C1 segment of cervical spinal cord (tissue), 14 donors: ENCODE measurements at places on chromosomes 7 and 10.

DNA sequence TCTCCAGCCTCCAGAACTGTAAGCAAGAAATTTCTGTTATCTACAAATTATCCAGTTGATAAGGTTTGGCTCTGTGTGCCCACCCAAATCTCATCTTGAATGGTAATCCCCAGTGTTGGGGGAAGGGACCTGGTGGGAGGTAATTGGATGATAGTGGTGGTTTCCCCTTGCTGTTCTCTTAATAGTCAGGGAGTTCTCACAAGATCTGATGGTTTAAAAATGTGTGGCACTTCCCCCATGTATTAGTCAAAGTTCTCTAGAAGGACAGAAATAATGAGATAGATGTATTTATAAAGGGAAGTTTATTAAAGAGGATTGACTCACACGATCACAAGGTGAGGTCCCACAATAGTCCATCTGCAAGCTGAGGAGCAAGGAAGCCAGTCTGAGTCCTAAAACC lies 56.2 kb upstream of the APBB1IP start:
- no peak for DNase-seq

DNA sequence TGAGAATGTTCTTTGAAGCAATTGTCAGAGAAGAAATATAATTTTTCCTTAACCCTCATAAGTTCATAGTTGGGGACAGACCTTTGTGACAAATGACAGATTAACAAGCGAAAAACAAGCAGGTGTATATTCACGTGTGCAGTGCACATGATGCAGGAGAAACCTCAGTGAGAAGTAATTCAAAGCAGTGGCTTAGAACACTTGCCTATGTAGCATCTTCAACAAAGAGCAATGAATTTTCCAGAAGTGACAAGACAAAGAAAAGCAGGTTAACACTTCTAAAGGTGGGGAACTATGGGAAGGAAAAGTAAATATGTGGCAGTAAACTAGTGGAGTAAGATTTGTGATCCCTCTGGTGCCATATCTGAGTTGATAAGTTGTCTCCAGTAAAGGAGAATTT lies 65.8 kb downstream of the MCU start:
- no peak for DNase-seq

GRCh38 chr7:55556031-55556430 lies 16.3 kb downstream of the VOPP1 start:
- DNase-seq = no peak

- no peak for DNase-seq
Observed at GRCh38 chr7:53101026-53101425, 65.6 kb downstream of the POM121L12 start.

DNA sequence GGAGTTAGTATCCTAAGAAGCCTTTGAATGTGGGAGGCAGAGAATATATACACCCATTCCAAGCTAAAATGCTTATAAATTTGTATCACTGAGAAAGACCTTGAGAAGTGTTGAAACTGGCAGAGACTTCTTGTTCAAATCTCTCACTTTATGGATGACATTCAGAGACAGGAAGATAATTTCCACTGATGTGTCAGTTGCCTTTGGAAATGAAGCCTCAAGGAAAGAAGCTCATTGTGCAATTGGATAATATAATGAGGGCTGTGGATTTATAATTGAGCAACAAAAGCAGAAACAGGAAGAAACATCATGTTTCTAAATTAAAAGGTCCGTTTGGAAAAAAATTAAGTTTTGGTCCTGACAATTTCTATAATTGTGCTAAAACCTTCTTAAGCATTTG lies 789.9 kb upstream of the IGFBP3 start:
- DNase-seq = no peak

DNA sequence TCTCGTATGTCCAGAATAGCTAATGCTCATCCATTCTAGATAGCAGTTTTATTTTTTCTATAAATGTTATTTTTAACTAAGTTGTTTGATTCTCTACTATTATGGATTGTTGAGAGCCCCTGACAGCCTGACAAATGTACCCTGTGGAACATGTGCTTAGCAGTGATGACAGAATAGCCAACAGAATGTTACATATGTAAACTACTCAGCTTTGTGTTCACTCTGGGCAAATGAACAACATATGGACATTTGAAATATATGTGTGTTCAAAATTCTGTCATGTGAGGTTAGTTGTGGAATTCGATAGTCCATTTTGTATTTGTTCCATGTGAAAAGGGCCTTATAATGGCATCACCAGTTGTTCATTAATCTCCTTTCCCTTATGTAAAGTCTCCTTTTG lies 199.7 kb downstream of the EXOC4 start:
- DNase-seq = no peak

DNA sequence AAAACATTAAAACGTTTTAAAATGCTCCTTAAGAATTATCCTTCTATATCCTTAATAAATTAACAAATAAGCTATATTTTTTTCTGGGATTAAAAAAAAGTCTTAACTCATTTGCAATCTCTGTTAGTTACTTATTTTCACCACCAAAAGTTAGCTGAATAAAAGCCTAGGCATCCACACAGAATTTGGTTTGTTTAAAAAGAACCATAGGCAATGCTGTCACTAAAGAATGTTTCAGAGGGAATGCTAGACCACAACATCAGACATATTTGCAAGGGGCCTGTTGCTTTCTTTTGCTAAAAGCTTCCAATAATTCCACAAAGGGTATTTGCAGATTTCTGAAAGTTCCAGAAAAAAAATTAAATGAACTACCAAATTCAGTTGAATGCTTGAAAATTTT lies 244.2 kb downstream of the POU6F2 start:
- no peak for DNase-seq

- no peak for DNase-seq
Observed at GRCh38 chr10:124975977-124976514, 34.1 kb downstream of the ZRANB1 start.

GRCh38 chr10:48758411-48758810 lies 73.7 kb downstream of the WDFY4 start:
- DNase-seq = no peak

DNA sequence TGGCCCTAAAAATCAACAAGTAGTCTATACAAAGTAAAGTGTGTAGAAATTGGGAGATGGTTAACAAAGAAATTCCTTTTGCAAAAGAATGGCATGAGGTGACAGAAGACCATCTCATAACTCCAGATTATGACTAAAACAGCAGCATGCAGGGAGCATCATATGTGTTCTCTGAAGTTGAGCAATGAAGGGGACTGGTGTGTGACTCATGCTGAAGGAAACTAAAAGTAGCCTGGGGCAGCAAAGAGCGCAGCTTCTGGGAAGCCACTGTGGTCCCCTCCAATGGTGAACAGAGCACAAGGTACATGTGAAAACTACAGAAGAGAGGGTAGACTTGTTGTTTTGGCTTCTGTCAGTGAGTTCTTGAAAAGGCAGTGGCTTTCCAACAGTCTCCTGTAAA lies 133.4 kb downstream of the MACC1 start:
- DNase-seq = no peak

- DNase-seq = no peak
Observed at GRCh38 chr7:26165950-26166683, 14.1 kb downstream of the NFE2L3 start.

DNA sequence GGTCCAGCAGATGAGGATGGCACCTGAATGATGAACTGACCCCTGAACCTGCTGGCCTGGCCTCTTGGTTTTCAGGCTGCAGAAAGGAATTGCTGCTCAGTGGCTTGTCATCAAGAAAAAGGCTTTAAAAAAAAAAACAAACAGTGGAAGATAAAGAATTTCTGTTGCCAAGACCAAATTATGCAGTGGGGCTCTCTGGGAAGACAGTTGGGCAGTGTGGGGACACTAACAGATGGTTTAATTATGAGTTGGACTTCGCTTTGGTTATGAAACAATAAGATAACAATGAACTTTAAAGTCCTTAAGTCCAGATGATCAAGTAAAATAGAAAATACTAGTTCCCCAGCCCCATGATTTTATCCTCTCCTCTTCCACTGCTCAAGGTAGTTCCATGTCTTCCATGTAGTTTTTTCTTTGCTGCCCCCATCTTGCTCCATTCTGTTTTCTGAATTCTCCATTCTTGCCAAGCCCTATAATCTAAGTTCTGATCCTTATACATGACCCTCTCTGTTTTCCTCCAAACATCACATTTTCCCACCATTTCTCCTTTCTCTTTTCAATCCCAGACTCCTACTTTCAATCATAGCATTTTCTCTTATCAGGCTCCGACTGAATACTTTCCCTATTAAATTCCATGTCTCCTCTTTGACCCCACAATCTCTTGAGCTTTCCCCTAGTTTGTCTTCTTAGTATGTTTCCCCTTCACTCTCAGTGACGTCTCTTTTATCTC lies 52.6 kb downstream of the ANK3 start:
- no peak for DNase-seq

- DNase-seq = no peak
Observed at GRCh38 chr10:5467634-5468255, 31.6 kb downstream of the CALML5 start.

DNA sequence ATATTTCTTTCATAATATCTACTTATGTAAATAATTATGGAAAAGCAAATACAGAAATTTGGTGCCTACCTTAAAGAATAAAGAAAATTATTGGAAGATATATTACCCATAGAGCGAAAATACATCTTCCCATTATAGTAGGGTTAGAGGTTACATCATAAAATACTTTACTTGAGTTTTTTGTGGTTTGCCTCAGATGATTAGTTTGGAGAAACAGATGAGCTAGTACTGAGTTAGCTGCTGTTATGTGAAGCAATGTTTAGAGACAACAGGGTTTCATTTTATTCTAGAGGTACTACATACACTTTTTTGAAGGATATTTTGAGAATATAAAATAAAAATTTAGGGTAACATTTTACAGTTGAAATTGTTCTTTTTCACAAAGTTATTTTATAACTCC lies 2.9 kb upstream of the MLLT10 start:
- no peak for DNase-seq

DNA sequence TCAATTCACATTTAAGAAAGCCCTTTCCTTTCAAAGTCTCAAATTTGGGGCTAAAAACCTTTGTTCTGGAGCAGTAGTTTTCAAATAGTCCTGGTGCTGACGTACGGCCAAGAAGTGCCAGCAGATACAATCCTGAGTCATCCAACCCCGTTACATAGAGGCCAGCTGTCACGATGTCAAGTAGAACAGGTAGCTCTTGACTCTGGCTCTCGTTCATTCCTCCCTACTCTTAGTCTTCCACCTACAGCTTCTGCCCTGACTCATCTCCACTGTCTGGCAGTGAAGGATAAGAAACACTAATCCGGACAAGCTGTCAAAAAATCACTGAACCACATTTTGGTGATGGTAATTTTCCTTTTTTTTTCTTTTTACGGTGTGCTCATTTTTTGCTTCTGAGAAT lies 132.4 kb upstream of the PTN start:
- DNase-seq = no peak

GRCh38 chr10:32937911-32938424 lies 20.1 kb downstream of the ITGB1 start:
- no peak for DNase-seq

DNA sequence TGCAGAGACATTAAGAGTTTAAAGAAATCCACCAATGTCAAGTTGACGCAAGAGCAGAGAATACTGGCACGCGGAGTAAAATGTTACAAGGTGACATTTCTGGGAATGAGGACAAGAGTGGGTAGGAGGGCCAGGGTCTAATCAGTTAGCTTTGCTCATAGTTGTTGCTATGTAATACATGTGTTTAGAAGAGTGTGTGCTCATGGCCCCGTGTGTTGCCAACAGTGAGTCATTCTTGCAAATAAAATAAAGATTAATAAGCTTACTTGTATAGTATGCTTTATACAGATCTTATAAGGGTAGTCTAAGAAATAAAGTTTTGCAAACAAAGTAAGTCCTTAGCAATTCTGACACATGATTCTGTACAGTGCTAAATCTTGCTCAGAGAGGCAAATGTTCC lies 64.5 kb downstream of the DNMBP start:
- DNase-seq = no peak

GRCh38 chr7:41808541-41808940 lies 105.7 kb upstream of the INHBA start:
- no peak for DNase-seq

- no peak for DNase-seq
Observed at GRCh38 chr7:7816084-7816483, 97.7 kb upstream of the RPA3 start.

GRCh38 chr10:58919927-58920654 lies 256.4 kb upstream of the PHYHIPL start:
- no peak for DNase-seq

DNA sequence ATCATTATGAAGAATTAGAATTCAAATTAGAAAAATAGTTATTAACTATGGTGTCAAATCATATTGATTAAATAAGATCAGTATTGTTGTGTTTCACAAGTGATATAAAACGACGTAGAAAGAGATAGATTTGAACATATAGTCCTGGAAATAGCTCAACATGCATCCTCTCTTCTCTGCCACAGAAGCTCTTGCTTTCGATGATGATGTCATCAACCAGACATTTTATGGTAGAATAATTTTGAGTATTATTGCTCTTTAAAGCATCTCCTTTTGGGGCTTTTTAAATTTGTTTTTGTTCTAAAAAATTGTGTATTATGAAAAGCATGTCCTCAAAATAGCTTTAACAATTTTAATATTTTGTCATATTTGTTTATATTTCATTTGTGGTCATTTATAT lies 95.0 kb downstream of the DGKB start:
- no peak for DNase-seq

- DNase-seq = no peak
Observed at GRCh38 chr7:157619753-157620525, 283.1 kb downstream of the DNAJB6 start.

GRCh38 chr7:153457746-153458145 lies 594.5 kb upstream of the DPP6 start:
- DNase-seq = no peak

- DNase-seq = no peak
Observed at GRCh38 chr10:30028006-30028737, 31.2 kb downstream of the JCAD start.
